Activated gamma-delta T cell treated with anti-CD3 and anti-CD28 coated beads, Interleukin-2, amount 50 U/mL, for 16 hours (primary cell): ENCODE measurements at places on chromosomes 3 and 15.

GRCh38 chr3:82329300-82329699, 567.9 kb upstream of the GBE1 start:
- DNase-seq, result no peak

- no peak for DNase-seq
Observed at GRCh38 chr15:92627014-92627413, 28.6 kb downstream of the FAM174B start.

DNA sequence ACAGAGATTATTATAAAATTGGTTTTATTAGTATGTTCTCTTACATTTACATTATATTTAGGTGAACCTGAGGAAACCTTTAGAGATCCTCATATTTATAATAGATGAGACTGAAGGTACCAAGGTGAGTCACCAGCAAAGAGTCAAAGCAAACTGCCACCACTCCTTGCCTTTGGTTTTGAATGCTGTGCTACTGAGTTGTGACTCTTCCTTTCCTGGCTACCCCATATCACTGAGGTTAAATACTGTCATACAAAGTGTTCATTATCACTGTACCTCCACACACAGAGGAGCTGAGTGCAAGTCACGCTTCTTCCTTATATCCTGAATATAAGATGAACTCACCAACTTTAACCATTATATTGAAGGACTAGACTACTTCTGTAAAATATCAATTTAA, 168.2 kb downstream of the CBLB start:
- DNase-seq, result no peak

GRCh38 chr15:70430069-70430468, 332.4 kb upstream of the TLE3 start:
- DNase-seq, result no peak
